ENCODE measurements at places on chromosomes 13 and 19. TPM values are rescaled to one million over a fixed set of nuclear protein-coding genes. Genes with fewer than 3 reads are reported as not detected.

Gene CCL25
- total RNA-seq = not detected

DNA sequence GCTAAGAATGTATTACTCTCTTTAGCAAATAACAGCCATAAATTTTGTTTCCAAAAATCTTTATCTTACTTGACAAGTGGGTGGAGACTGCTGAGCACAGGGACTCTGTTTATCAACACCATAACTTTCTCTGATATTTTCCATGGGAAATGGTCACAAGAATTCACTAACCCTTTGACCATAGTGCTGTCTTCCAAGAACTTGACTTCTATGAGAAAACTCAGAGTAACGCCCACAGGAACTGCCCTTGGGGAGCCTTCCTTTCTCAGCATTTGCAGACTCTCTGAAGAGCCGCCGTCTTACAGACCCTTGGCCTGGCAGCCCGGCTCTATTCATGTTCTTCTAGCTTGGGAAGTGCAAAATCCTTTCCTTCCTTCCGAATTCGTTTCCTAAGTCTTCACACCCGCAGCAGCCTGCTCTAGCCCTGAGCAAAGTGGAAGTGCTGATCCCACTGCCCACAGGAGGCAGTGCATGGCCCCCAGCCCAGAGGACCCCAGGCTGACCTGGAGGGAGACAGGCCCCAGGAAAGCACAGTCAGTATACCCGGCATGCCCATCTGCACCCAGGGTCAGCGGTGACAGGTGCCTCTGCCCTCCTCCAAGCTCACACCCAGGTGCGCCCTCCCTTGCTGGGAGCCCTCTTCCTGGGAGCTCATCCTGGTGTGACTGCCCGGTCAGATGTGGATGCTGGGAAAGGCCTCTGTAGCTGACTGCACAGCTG is 10.2 kb downstream of the GAS6 start:
- no peaks in the 10 kb centered on the region for H3K27me3 ChIP-seq
- no peaks in the 10 kb centered on the region for H3K36me3 ChIP-seq
- H3K4me1 ChIP-seq = peaks cover 50% of the 10 kb centered on the region
- no peak overlapping the region for H3K4me3 ChIP-seq
- peak overlapping the region; percentile 6 for H3K27ac ChIP-seq
- peak; percentile 38 for DNase-seq

Gene TEX29
- total RNA-seq = 0.28 TPM

DNA sequence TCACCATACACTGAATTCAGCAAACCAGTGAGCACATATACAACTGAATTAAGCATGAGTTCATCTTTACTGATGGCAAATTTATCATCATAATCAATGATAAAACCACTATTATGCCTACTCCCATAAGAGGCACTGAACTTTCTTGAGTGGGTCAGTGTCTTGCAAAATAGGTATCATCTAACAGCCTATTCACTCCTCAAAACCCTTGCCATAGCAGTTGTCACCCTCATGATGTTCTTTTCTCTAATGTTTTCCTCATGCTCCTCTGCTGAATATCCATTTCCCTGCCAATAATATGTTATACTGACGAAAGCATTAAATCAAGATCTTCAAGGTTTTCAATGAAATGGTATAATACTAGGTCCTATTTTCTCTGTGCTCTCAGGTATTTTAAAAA is 5.6 kb downstream of the ARGLU1 start:
- H3K36me3 ChIP-seq = peaks cover 21% of the 10 kb centered on the region
- DNase-seq = no peak
- H3K4me1 ChIP-seq = peaks cover 76% of the 10 kb centered on the region
- no peak overlapping the region for H3K4me3 ChIP-seq
- H3K27ac ChIP-seq = no peak overlapping the region

DNA sequence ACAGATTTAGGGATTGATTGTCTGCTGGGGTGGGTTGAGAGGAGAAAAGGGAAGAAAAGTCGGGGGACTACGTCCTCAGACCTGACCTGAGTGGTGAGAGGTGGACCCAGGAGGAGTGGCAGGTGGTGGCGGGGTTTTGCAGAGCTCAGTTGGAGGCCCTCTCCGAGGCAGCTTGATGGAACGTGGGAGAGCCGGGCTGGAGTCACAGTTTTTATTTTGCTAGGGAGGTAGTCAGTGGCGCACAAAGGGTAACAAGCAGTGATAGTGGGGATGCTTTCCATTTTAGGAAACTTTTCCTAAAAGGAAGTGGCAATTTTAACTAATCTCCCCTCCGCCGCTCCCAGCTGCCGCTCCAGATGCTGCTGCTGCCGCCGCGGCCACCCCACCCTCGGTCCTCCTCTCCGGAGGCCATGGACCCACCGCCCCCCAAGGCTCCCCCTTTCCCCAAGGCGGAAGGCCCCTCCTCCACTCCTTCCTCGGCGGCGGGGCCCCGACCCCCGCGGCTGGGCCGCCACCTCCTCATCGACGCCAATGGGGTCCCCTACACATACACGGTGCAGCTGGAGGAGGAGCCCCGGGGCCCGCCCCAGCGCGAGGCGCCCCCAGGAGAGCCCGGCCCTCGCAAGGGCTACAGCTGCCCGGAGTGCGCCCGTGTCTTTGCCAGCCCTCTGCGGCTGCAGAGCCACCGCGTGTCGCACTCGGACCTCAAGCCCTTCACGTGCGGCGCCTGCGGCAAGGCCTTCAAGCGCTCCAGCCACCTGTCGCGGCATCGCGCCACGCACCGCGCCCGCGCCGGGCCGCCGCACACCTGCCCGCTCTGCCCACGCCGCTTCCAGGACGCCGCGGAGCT is 1.1 kb upstream of the ZNF581 start:
- peak overlapping the region; percentile 91 for H3K27ac ChIP-seq
- no peaks in the 10 kb centered on the region for H3K36me3 ChIP-seq
- peaks cover 27% of the 10 kb centered on the region for H3K4me1 ChIP-seq
- peak; percentile 43 for DNase-seq
- H3K27me3 ChIP-seq = no peaks in the 10 kb centered on the region

- H3K36me3 ChIP-seq = no peaks in the 10 kb centered on the region
- no peak for DNase-seq
These were observed 27.2 kb upstream of the CBY2 start for GRCh38 chr13:45674908-45675307.

DNA sequence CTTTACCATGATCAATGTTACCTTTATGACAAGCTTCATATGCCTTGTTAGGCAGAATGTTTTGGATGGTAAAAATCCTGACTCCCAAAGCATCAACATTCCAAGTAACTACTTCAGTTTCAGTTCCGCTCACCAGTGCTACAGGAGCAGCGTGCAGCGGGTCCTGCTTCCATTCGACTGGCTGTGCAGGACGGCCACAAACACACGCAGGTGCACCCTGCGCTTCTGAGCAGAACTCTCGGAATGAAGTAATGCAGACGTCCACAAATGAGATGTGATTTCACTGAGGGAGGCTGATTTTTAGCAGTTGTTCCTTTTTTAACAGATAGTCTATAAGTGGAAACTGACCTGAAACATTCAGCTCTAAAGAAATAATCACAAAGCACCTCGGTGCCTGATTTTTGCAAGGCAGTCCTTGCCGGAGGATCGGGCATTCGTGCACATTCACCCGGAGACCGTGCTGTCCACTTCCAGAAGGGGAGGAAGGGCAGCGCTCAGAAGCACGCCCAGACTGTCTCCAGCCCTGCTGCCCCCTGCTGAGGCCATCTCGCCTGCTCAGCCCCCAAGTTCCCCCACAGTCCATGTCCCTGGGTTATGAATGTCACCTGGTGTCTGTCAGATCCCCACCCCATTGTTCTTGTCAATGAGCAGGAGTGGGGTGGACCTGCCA is 85.8 kb downstream of the RAB20 start:
- no peak for DNase-seq
- H3K4me1 ChIP-seq = no peaks in the 10 kb centered on the region
- H3K27me3 ChIP-seq = no peaks in the 10 kb centered on the region
- no peak overlapping the region for H3K27ac ChIP-seq
- H3K36me3 ChIP-seq = peaks cover 17% of the 10 kb centered on the region
- H3K4me3 ChIP-seq = no peak overlapping the region

DNA sequence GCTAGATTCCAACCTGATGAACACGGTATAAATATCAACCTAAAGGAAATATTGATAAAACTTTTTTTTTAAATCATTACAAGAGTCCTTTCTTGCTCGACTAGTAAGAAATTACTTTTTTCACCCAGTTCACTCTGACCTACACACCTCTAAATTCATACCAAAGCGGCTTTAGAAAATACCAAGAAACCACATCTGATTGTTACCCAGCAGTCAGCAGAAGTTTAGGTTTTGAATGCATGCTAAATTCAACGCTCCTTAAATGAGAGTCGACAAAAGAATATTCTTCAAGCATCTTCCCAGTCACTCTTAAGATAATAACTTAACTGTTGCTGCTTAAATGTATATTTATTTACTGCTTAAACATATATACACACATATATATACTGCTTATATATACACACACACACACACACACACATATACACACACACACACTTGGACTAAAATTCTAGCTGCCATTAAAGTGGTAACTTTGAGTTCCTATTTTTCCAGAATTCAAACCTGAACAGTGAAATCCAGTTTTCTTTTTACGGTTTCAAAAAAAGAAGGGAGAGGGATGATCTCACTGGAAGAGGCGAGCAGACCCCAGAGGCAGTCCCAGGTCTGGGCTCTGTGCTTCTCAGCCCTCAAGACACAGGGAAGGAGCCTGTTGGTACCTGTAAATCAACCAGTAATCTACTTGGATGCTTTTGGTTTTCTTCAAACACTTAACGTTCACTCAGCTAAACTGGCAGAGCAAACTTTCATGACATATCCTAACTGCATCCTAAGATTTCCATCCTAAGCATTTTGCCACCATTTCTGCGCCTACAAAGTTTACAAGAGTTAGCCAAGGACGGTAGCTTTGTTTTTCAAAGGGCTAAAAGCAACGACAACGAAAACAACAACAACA is 1.7 kb downstream of the STK24 start:
- H3K4me3 ChIP-seq = peak overlapping the region; percentile 69
- peak overlapping the region; percentile 93 for H3K27ac ChIP-seq
- H3K36me3 ChIP-seq = no peaks in the 10 kb centered on the region
- H3K27me3 ChIP-seq = no peaks in the 10 kb centered on the region
- DNase-seq = no peak

Gene MCEMP1
- 0.56 TPM for total RNA-seq

Gene PCDH20
- 2.3 TPM for total RNA-seq

- DNase-seq = no peak
- H3K27me3 ChIP-seq = no peaks in the 10 kb centered on the region
- H3K36me3 ChIP-seq = no peaks in the 10 kb centered on the region
- no peak overlapping the region for H3K27ac ChIP-seq
- no peak overlapping the region for H3K4me3 ChIP-seq
These were observed 44.3 kb upstream of the ENOX1 start for GRCh38 chr13:43831088-43831487.

Gene WTIP
- 12.2 TPM for total RNA-seq

Gene LRG1
- not detected for total RNA-seq

Gene SIGLEC10
- total RNA-seq = 41.7 TPM

DNA sequence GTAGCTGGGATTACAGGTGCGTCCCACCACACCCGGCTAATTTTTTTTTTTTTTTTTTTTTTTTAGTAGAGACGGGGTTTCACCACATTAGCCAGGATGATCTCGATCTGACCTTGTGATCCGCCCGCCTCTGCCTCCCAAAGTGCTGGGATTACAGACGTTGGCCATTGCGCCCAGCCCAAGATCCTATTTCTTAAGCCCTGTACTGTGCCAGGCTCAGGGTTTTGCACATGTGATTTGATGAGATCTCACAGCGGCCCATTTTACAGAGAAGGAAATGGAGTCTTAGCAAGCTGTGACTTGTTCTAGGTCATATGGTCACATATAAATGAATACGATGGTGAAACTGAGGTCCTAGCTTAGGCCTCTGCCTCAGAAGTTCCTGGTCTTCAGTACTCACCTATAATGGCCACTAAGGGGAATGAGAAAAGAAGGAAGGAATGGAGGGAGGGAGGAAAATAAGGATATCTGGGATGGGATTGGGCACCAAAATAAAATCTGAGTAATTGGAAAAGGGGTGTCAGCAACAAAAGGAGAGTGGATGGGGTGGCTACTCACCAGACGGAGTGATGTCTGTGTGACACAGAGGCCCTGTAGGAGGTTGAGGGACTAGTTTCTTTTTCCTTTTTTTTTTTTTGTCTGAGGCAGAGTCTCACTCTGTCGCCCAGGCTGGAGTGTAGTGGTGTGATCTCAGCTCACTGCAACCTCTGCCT is 1.3 kb downstream of the OSCAR start:
- H3K27me3 ChIP-seq = no peaks in the 10 kb centered on the region
- DNase-seq = no peak
- H3K4me1 ChIP-seq = peaks cover 18% of the 10 kb centered on the region
- H3K36me3 ChIP-seq = no peaks in the 10 kb centered on the region
- no peak overlapping the region for H3K4me3 ChIP-seq

DNA sequence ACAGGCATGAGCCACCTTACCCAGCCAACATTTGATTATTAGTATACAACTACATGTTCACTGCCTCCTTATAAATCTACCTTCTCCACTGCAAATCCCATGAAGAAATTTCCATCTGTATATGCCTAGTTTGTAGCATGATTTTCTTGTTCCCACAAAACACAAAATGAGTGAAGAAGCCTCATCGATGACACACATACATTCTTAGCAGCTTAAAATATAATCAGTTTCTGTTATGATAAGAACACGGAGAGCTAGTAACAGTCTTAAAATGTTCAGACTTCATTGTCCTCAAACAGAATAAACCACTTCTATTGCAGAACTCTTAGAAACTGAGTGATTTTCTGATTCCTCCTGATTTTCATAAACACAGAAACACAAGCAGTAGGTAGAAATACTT is 740.5 kb downstream of the PCDH9 start:
- H3K4me1 ChIP-seq = no peaks in the 10 kb centered on the region
- H3K27me3 ChIP-seq = no peaks in the 10 kb centered on the region
- no peaks in the 10 kb centered on the region for H3K36me3 ChIP-seq
- no peak overlapping the region for H3K27ac ChIP-seq
- no peak overlapping the region for H3K4me3 ChIP-seq
- DNase-seq = no peak

Gene WDFY2
- 32.5 TPM for total RNA-seq

DNA sequence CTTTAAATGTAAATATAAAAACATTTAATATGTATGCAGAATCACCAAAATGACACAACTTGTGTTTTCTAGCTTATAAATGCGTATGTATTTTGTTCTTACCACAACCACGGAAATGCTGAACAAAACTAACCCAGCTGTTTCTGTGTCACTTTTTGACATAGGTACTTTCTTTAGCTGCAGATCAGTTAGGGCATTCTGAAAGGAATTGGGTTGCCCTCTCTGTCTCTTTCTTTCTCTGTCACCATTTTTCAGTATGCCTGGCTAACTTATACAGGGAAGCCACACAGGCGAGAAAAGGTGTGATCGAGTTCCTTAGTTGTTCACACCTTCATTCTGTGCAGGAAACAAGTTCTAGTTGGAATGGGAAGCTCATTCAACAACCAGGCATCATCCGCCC is 72.6 kb upstream of the ARGLU1 start:
- no peaks in the 10 kb centered on the region for H3K27me3 ChIP-seq
- no peaks in the 10 kb centered on the region for H3K4me1 ChIP-seq
- no peak overlapping the region for H3K4me3 ChIP-seq
- no peaks in the 10 kb centered on the region for H3K36me3 ChIP-seq
- no peak for DNase-seq
- no peak overlapping the region for H3K27ac ChIP-seq

- no peaks in the 10 kb centered on the region for H3K27me3 ChIP-seq
- no peak overlapping the region for H3K27ac ChIP-seq
- no peak overlapping the region for H3K4me3 ChIP-seq
These were observed 206.3 kb downstream of the SLITRK5 start for GRCh38 chr13:87877477-87877876.

GRCh38 chr19:51422053-51422448 is 4.6 kb upstream of the SIGLEC10 start:
- H3K4me1 ChIP-seq = no peaks in the 10 kb centered on the region
- peak; percentile 81 for DNase-seq
- H3K27me3 ChIP-seq = no peaks in the 10 kb centered on the region

Gene TMEM221
- total RNA-seq = 6.8 TPM

GRCh38 chr13:30257468-30258099 is 49.8 kb downstream of the KATNAL1 start:
- no peak overlapping the region for H3K27ac ChIP-seq
- no peaks in the 10 kb centered on the region for H3K36me3 ChIP-seq
- peaks cover 8% of the 10 kb centered on the region for H3K4me1 ChIP-seq
- no peaks in the 10 kb centered on the region for H3K27me3 ChIP-seq
- H3K4me3 ChIP-seq = no peak overlapping the region
- no peak for DNase-seq
